ENCODE measurements at places on chromosomes 2 and 18.

DNA sequence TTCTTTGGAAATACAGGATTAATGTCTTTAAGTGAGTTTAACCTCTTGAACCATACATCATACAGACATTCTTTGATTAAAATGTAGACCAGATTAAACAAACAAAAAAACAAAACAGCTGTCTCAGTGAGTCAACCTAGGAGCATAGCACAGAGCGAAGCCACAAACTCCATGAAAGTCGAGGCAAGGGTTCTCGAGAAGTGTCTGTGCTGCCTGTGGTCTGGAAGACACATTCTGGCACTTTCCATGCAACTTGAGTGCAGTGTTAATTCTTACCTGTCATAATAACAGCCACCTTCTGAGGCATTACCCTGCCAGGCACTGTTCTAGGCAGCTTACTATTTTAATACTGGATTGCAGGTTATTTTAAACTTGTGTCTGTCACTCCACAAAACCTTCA is 435.5 kb upstream of the MMADHC start:
- no peak for DNase-seq

DNA sequence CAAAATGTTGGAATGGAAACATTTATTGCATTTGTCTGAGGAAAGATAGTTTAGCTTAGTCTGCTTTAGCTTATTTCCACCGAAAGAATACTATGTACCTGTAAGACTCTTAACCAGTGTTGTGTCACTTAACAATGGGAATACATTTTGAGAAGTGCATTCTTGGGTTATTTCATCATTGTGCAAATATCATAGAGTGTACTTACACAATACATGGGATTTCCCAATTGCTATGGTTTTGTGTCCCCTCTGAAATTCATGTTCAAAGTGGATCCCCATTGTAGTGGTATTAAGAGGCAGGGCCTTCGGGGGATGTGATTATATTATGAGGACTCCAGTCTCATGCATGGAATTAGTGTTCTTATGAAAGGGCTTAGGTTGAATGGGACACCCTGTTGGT is 249.4 kb upstream of the UBE2E3 start:
- DNase-seq: no peak

GRCh38 chr2:159146996-159147666 is 139.4 kb downstream of the WDSUB1 start:
- no peak for DNase-seq

DNA sequence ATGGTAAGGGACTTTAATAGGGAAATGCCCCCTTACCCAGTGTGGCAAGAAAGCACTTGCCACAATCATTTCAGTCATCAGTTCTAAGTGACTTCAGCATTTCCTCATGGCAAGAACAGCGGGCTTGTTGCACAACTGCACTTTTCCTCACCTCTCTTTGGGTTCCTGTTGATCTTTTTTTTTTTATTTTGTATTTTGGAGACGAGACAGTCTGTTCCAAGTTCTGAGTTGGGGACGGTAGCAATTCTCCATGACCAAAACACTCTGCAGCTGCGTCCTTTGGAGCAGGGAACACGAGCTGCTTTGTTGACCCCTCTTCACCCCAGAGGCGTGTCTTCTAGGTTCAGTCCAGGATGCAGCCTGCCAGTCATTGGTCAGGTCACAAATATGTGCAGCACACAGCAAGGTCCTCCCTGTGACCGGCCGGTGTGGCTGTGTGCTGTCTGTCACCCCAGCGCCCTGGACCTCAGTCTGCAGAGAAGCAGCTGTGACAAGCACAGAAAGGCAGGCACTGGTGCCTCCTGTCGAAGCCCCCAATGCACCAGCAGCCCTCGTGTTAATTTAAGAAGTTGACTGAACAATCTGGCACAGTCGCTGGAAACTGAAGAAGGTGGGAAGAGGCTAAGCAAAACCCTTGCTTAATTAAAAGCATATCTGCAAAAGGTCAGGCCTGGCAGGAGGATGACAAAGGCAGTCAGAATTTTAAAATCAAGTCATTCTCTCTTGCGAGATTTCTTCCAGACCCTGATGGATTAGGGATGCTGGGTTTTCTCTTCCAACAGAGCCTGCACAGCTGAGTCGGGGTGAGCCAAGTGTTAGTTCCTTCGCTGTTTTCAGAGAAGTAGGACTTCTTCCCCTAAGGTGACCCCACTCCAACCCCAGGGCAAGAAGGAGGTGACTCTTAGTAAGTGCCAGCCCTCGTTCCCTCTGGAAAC is 96.7 kb upstream of the COPS8 start:
- no peak for DNase-seq

GRCh38 chr2:17538844-17539554 is 1.5 kb upstream of the VSNL1 start:
- no peak for DNase-seq

DNA sequence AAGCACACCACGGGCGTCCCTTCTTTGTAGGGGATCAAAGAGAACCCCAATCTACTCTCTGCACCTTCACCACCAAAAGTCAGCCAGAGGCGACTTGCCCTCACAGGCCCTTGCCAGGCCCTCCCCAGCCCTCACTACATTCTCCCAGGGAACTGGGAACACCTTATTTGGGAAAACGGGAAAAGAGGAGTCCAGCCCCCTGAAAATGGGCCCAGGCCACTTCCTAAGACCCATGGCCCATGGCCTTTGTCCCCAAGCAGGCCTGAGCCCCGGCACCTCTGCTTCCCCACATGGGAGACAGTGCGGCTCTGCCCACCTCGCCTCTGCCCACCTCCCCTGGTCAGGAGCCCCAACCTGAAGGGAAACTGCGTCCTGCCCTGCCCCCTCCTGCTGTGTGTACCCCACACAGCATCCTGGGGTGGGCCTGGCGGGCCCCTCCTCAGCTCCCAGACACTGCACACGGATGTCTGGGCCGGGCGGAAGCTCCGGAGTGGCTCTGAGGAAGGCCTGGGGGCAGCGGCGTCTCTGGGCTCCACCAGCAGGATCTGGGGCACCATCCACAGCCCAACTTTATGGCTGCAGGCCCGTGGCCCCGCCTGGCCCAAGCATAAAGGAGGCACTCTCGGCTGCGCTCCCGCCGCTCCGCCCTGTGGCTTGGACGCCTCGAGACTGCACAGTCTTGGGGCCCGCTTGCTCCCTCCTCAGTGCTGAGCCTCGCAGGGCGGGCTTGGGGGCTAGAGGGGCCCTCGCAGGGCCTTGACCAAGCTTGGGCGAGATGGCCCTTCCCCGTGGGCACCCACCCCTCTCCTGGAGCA is 70.3 kb upstream of the GPC1 start:
- DNase-seq: no peak

GRCh38 chr2:66189553-66189952 is 245.4 kb upstream of the MEIS1 start:
- no peak for DNase-seq

DNA sequence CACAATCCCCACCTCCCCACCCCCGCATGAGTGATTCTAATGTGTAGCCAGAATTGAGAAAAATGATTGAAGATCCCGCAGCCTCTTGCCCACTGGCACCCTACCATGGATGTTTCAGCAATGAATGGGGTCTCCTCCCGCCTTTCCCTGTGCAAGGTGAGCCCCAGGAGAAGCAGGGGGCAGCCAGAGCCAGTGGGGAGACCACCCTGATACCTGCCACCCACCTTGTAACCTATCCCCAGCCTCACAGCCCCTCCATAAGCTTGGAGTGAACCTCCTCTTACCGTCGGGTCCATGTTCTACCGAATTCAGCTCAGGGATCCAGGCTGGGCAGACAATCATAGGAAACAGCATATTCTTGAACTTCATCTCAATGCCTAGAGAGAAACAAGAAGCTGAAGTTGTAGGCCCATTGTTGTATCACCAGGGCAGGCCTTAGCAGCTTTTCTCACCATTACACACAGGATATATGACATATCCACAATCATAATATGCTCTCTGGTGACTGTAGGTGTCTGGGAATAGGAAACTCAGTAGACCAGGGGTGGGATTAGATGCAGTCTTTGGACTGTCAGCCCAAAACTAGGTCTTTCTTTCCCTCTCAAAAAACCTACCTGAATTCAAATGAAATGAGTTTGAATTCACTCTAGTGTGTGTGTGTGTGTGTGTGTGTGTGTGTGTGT is 30.9 kb downstream of the XDH start:
- no peak for DNase-seq

DNA sequence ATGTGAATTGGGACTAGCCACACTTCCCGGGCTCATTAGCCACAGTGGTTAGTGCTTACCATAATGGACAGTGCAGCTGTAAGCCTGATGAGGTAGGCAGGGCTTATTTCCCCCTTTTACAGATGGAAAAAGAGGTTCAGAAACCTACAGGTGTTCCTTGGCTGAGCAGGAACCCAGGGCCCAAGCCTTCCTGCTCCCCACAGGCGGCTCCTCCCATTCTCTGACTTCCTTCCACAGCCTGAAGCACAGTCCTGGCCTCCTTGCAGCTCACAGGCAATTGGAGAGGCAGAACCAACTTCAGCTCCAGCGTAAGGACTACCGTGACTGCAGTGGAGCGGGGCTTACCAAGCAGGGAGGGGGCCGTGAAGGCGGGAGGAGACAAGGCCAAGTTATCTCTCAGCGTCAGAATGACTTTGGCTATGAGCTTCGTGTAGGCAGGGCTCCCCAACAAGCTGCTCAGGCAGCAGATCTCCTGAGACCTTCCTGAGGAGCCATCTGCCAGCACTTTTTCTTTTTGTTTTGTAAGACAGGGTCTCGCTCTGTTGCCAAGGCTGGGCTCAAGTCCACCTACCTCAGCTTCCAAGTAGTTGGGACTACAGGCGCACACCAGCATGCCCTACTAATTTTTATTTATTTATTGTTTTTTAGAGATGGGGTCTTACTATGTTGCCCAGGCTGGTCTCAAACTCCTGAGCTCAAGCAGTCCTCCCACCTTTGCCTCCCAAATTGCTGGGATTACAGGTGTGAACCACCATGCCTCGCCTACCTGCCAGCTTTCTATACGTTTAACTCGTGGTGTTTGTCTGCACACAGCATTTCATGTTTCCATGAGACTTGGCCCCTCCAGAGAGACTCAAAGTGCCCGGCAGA is 34.2 kb upstream of the NT5DC4 start:
- DNase-seq: no peak

GRCh38 chr2:235541838-235542549 is 48.2 kb downstream of the AGAP1 start:
- DNase-seq: no peak

- DNase-seq: no peak
These were observed 10.1 kb downstream of the KIF3C start for GRCh38 chr2:25972049-25972823.

GRCh38 chr2:229900012-229900411 is 21.8 kb downstream of the TRIP12 start:
- DNase-seq: no peak
